ENCODE measurements at places on chromosomes 4 and X. TPM values are rescaled to one million over a fixed set of nuclear protein-coding genes. Genes with fewer than 3 reads are reported as not detected.

The ARHGEF38 gene
- not detected for total RNA-seq

The MAPK10 gene
- 0.45 TPM for total RNA-seq

The TRIM75 gene
- not detected for total RNA-seq

The DIAPH2 gene
- total RNA-seq = 5.3 TPM

The CFAP97 gene
- total RNA-seq = 16.9 TPM

The MAGEA2 gene
- 0.07 TPM for total RNA-seq

The UGT8 gene
- total RNA-seq = 0.09 TPM

The EDA2R gene
- total RNA-seq = 14.9 TPM

The CENPU gene
- total RNA-seq = 25.4 TPM

The PDCL2 gene
- not detected for total RNA-seq

The PHOX2B gene
- total RNA-seq = not detected

The P2RY8 gene
- not detected for total RNA-seq

The SLC9B1 gene
- 0.28 TPM for total RNA-seq

The FRAS1 gene
- total RNA-seq = 3.4 TPM

The DAPP1 gene
- total RNA-seq = not detected

The ZNF630 gene
- total RNA-seq = 0.38 TPM

The FGFBP1 gene
- total RNA-seq = 4.3 TPM

The MBTPS2 gene
- 23.5 TPM for total RNA-seq

The IQCM gene
- not detected for total RNA-seq

The GPR50 gene
- 0.19 TPM for total RNA-seq

The CT47C1 gene
- not detected for total RNA-seq

The CENPI gene
- 8.9 TPM for total RNA-seq

Data from A549 treated with DMSO at 1 μM for 4 hours (cell line).